Naive B cell (primary cell): ENCODE measurements at places on chromosomes 7 and 10.

DNA sequence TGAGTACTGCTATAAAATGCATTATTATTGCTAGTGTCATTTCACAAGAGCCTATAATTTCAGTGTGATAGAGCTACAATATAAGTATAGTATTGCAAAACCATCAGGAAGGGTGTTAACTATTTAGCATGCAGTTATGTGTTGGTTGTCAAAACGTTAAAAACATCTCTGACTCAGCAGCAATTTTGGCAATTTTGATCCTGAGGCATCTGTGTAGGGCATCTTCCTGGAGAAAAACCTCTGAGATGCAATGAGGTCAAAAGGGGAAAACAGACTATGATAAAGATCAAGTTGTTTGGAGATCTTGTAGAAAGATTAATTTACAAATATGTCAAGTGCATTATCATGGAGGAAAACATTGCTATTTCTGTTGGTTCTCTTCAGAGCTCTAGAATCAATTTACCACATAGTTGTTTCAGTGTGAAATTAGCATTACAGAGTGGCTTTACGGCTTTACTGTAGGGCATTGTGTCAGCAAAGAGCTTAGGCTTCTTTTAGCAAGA, 5.3 kb downstream of the CFTR start:
- no peaks in the 10 kb centered on the region for H3K36me3 ChIP-seq
- peaks cover 7% of the 10 kb centered on the region for H3K27me3 ChIP-seq
- no peak for DNase-seq
- H3K4me1 ChIP-seq: no peaks in the 10 kb centered on the region

DNA sequence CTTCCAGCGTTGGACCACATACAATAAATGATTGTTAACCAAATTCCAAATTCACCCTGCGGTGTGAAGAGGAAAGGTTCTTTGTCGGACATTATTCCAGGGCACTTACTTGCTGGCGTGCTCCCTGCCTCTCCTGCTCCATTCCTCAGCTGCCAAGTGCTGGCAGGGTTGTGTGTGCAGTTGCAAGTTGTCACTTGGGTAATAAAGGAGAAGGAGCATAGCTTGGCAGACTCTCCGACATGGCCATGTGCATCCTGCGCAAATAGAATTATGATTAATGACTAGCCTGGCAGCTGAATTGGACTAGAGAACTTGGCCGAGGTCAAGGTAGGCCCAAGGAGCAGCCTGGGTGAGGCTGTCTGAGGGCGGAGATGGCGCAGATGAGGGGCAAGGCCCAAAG, 92.3 kb upstream of the ELMO1 start:
- H3K4me1 ChIP-seq: no peaks in the 10 kb centered on the region
- H3K36me3 ChIP-seq: no peaks in the 10 kb centered on the region
- peaks cover 5% of the 10 kb centered on the region for H3K27me3 ChIP-seq
- no peak overlapping the region for H3K4me3 ChIP-seq
- H3K27ac ChIP-seq: no peak overlapping the region

- peaks cover 47% of the 10 kb centered on the region for H3K4me1 ChIP-seq
- DNase-seq: no peak
- H3K4me3 ChIP-seq: no peak overlapping the region
- H3K36me3 ChIP-seq: no peaks in the 10 kb centered on the region
- no peaks in the 10 kb centered on the region for H3K27me3 ChIP-seq
These were observed 21.6 kb upstream of the KLF6 start for GRCh38 chr10:3806603-3807002.

GRCh38 chr10:33032654-33033151, 74.7 kb upstream of the ITGB1 start:
- DNase-seq: no peak
- no peaks in the 10 kb centered on the region for H3K4me1 ChIP-seq
- no peak overlapping the region for H3K4me3 ChIP-seq
- peaks cover 8% of the 10 kb centered on the region for H3K27me3 ChIP-seq
- no peaks in the 10 kb centered on the region for H3K36me3 ChIP-seq

- H3K4me1 ChIP-seq: no peaks in the 10 kb centered on the region
- peaks cover 11% of the 10 kb centered on the region for H3K27me3 ChIP-seq
- no peak overlapping the region for H3K4me3 ChIP-seq
- no peak overlapping the region for H3K27ac ChIP-seq
- no peaks in the 10 kb centered on the region for H3K36me3 ChIP-seq
These were observed 64.6 kb upstream of the MGMT start for GRCh38 chr10:129402459-129402858.

DNA sequence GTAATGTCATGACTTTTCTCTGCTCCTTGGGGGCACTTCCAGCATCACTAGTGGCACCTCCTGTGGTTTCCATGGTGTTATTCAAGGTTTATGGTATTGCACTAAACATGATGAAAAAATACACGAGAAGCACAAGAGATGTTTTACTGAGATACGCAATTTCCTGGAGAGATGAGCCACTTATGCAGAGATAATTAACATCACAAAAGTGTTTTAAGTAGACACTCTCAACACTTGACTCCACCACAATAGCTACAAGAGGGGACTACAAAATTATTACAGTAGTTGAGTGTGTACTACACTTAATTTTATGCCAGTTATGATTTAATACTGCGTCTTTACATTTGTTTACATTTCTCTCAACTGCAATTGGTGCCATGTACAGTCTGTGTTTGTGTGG, 906.7 kb downstream of the DNAJB9 start:
- no peaks in the 10 kb centered on the region for H3K36me3 ChIP-seq
- H3K27ac ChIP-seq: no peak overlapping the region
- no peaks in the 10 kb centered on the region for H3K4me1 ChIP-seq
- no peaks in the 10 kb centered on the region for H3K27me3 ChIP-seq
- no peak for DNase-seq
